ENCODE measurements at places on chromosomes 2 and 18.
A peak's percentile ranks its signal among the peaks of the same experiment; 100 is the strongest.

- DNase-seq = no peak
These were observed 84.1 kb upstream of the RASGRP3 start for GRCh38 chr2:33392366-33392765.

GRCh38 chr18:6929370-6930102 lies 188.1 kb downstream of the LAMA1 start:
- no peak for DNase-seq

DNA sequence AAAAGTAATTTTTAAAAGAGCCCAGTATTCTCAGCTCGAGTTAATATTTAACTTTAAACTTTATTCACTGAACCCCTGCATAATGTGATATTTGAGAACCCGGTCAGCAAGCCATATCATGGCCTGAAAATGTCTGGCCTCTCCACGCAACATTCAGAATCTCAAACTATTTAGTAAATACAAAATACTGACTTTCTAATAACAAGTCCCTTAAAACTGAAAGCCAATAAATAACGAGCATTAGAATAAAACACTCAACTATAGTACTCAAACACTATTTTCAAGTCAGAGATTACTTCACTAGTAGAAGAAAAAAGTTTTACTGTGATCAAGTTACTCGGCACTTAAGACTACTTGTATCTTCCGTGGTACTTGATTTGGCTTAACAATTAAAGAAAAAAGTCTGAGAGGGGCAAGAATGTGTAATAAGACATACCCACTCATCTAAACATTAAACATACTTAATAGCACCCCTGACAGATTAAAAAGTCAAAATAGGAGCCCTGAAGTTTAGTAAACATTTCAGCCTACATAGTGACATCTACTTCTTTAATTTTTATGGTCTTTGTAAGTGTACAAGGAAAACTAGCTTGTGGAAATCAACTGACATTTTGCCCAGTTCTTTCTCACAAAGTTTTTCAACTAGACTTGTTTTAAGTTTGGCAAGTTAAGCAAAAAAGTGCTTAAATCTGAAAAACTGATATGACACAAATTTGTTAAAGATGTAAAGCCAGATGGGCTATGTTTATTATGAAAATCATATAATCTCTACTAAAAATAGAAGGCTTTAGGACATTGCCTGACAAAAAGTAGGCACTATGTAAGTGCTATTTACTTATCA lies 38.2 kb downstream of the RTN4 start:
- DNase-seq = no peak

DNA sequence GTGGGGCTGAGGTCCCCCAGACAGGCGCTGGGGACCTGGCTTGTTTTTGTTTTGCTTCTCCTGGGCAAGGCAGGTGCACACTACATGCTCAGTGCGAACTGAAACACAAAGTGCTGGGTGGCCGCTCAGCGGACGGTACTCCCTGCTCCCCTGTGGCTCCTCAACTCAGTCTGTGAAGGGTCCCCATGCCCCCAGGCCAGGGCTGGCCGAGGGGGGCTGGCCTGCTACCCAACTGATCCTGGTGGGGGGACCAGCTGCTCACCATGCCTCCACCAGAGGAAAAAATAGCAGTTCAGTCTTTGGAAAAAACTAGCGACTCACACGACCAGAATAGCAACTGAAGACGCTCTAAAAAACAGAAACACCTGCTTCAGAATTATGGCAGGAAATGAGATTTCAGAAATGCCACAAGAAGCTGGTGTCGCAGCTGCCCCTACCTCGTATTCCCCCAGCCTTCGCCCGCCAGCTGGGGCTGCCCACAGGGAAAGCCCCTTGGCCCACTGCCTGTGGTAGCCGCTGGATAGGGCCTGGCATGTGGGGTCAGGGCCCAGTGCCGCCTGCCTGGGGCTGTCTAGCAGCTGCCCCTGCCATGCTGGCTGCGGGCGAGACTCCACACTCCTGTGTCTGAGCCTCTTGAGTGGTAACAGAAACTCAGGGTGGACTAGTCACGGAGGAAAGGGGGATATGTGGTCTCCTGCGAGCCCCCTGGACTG lies 43.7 kb downstream of the MEX3C start:
- DNase-seq = no peak

- DNase-seq = no peak
These were observed 56.8 kb downstream of the SH3BP4 start for GRCh38 chr2:235008584-235009044.

- DNase-seq = no peak
These were observed 249.0 kb downstream of the ZEB2 start for GRCh38 chr2:144270951-144271350.

DNA sequence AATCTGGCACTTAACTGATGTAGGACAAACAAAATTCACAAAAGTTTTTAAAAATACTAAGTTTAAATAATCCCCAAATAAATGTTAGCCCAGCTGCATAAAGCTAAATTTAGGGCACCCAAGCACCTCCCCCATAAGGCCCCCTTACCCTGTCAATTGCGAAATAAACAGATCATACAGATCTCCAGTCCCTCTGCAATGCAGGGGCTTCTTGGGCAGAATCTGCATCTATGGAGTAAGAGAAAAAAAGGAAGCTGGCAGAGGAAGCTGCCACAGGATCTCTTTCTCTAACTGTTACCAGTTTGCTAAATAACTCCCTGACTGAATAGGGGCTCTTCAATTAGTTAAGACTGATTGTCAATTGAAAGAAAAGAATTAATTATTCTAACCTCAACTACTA lies 117.7 kb downstream of the MEMO1 start:
- DNase-seq = no peak

DNA sequence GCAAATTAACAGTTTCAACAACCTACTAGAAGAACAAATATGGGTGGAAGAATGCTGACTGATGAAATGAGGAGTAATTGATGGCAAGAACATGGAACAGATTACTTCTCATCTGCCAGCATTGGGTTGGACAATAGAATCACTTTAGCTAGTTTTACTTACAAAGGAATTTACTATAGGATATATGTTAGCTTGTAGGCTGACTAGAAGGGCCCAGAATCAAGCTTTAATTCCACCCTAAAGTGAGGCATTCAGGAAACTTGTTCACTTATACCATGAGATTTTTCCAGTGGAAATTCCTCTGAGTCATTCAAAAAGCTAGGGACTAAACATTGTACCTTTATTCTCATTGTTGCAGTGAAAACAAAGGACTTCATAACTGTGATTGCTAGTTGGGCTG lies 5.0 kb upstream of the ZSWIM2 start:
- DNase-seq = no peak

DNA sequence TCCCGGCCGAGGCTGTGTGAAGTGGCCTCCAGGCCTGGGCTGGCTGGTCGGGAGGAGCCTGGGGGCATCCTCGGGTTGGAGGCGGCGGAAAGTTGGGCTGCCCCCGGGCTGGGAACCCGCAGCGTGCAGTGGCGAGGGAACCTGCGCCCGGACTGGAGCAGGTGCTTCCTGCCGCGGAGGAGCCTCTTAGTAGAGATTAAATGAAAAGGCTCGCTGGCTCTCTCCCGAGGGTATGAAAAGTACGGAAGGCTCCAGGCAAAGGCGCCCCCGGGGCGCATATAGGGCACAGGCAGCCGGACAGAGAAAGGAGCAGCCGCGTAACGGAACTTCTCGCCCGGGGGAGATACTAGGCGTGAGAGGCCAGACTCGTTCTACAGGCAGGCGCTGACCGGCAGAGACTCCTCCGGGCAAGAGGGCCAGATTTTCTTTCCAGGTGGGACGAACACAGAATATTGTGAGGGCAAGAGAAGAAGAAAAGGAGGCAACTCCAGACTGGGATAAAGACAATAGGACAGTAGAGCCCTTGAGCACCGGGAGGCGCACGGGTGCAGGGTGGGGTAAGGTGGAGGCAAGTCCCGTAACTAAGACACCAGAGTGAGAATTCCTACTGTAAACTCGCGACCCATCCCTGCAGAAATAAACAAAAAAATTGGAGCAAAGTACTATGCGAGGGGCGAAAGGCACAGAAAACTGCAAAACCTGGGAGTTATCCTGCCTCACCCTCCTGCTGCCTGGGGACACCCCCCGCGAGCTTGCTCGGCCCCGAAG lies 816 bp downstream of the CDH2 start:
- DNase-seq = no peak

DNA sequence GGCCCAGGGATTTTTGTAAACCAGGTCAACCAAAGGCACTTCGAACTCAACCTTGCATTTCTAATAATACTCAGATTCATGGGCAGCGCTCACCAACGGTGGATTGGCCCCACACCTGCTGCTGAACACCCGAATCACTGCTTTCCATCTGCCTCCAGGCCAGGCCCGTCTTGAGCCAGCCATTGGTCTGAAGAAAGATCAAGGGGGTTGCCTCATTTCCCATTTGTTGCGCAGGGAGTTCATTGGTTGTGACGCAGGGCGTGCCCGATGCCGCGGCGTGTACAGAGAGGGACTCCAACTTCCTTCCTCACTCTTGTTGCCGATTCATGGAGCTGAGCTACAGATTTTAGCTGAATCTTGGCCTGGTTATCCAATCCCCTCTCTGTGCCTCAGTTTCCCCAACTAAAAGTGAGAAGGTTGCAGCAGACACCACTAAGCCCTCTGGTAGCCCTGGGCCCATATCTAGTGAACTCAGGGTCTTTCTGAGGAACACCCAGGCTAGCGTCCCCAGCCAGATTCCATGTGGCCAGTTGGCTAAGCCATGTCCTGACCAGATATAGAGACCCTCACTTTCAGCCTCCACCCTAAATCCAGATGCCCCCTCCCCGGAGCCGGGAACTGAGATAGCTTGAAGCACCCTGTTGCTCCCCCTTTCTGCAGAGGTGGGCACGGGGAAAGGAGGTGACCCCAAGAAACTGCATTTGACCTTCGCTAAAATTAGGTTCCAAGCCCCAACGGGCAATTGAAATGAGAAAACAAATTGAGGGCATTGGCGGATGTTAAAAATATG lies 60.9 kb upstream of the HPCAL1 start:
- DNase-seq = no peak

- no peak for DNase-seq
These were observed 392.4 kb downstream of the ALK start for GRCh38 chr2:29528891-29529520.

DNA sequence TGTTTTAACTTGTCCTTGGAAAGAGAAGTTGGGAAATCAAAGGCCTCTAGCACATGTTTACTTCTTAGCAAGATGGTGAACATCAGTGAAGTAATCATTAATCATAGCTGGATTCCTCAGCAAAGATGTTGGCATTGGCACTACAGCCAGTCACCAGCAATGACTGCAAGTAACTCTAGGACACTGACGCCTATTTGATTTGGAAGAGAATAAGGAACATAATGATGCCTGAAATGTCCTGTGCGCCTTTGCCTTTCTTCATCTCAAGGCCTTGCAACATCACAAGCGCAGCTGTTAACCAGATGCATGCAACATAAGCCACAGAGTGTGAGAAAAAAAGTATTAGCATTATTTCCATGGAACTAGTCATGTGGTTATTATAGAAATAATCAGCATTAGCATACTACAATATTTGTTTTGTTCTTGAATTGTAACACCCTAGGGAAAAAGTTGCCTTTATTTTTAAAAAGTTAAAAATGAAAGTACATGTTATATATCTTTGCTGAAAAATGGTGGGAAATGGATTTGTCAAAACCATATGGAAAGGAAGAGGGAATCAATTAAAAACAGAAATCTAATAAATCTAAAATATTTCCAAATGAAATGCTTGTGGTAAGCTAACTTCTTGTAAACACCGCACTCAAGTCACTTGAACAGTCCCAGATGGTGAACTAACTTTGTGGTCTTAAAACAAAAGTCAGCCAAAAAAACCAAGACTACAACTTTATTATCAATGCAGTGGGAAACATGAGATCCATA lies 55.6 kb downstream of the THADA start:
- no peak for DNase-seq

- no peak for DNase-seq
These were observed 125.8 kb downstream of the TRABD2A start for GRCh38 chr2:84755096-84755495.

DNA sequence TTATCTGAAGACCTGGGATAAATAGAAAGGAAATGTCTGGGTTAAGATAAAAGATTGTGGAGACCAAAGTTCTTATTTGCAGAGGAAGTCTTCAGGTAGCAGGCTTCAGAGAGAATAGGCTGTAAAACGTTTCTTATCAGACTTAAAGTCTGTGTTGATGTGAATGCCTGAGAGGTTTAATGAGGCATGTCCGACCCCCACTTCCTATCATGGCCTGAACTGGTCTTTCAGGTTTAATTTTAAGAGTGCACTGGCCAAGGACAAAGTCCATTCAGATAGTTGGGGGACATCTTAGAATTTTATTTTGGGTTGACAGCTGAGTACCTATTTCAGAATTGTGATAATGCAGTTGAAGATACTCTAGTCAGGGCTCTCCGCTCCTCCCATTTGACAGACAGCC lies 92.1 kb downstream of the ATL2 start:
- DNase-seq = no peak

DNA sequence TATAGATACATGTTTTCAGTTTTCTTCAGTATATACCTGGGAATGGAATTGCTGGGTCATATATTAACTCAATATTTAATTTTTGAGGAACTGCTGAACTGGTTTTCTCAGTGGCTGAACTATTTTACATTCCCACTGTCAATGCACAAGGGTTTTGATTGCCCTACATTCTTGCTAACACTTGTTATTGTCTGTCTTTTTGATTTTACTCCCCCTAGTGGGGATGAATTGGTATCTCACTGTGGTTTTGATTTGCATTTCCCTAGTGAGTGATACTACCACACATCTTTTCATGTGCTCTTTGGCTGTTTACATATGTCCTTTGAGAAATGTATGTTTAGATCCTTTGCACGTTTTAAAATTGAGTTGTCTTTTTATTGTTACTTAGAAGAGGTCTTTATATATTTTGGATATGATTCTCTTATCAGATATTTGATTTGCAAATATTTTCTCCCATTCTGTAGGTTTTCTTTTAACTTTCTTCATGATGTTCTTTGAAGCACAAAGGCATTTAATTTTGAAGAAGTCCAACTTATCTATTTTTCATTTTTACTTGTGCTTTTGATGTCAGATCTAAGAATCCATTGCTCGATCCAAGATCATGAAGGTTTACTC lies 36.2 kb downstream of the ASB1 start:
- peak; percentile 86 for DNase-seq

DNA sequence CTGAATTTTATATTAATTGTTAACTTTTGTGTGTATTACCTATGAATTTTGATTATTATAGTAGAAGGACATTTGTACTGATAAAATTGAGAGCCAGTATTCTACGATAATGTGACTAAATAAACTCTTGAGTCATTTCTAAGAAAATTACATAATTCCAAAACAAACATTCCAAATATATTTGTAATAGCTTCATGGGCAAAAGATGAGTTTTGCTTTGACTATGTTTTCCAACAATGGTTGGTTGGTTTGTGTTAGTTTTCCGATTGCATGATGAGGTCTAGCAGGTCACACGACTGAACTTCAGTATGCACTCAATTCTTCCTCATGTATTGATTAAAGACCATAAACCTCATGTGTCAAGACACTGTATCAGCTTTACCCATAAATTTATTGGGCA lies 71.7 kb upstream of the WDR75 start:
- no peak for DNase-seq

DNA sequence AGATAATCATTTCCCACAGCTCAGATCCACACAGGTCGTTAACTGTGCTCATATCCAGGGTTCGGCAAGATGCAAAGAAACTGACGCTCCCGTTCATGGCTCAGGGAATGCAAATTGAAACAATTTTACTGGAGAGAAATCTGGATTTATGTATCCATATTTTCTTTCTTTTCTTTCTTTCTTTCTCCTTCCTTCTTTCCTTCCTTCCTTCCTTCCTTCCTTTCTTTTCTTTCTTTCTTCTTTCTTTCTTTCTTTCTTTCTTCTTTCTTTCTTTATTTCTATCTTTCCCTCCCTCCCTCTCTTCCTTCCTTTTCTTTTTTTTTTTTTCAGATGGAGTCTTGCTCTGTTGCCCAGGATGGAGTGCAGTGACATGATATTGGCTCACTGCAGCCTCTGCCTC lies 20.0 kb upstream of the POMC start:
- DNase-seq = no peak

GRCh38 chr18:55246278-55246677 lies 287.0 kb upstream of the CCDC68 start:
- DNase-seq = no peak
